GM12892 (cell line): ENCODE measurements at places on chromosomes 4 and X.

GRCh38 chr4:123110685-123111084 is 188.3 kb upstream of the NUDT6 start:
- no peak for DNase-seq

GRCh38 chr4:73189274-73189810 is 69.3 kb downstream of the ANKRD17 start:
- no peak for DNase-seq

DNA sequence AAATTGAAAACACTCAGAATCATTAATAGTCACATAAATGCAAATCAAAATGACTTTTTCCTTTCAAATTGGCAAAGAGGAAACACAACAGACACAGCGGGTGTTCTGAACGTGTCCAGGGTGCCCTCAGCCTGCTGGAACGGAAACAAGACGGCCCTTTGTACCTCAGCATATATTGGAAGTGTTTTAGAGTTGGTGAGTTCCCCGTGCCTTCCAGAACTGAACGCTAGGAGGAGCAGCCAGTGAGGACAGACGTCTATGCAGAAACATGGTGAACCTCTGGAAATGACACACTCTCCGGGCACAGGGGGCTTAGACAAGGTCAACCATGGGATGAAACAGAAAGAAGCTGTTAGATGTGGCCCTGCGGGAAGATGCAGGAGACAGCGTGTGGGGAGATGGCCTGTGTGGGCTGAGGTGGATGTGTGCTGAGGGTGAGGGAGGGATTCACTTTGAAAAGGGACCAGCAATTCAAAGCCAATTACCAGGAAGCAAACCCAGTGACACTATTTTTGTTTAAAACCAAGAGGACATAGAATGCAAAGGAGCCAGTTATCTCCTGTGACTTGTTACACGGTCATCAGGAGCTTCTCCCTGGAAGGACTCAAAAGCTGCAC is 40.4 kb downstream of the RNF212 start:
- DNase-seq: no peak

DNA sequence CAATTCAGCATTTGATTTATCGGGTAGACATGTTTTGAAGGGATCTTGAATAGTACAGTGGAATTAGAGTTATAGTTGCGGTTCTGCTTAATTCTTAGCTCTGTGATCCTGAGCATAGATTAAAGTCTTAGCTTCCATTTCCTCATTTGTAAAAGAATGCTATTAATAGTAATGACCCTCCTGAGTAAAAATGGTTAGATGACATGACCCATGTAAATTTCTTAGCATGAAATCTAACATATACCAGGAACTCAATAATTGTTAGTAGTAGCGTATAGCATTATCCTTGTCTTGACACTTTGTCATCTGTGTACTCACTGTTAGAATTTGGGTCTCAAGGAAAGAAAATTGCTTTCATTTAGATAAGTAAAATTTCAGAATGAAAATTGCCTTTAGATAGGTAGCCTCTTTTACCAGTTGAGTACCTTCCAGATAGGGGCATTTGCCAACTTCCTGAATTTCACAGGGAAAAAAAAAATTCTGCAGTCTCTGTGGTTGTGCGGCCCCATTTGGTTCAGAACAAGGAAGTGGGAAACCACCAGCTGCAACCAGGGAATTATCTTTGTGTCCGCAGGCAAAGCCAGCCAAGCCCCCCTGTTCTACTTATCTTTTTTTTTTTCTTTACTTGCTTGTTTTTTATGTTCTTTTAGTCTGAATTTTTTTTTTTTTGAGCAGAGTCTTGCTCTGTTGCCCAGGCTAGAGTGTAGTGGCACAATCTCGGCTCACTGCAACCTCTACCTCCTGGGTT is 86.9 kb downstream of the TMEM164 start:
- no peak for DNase-seq

DNA sequence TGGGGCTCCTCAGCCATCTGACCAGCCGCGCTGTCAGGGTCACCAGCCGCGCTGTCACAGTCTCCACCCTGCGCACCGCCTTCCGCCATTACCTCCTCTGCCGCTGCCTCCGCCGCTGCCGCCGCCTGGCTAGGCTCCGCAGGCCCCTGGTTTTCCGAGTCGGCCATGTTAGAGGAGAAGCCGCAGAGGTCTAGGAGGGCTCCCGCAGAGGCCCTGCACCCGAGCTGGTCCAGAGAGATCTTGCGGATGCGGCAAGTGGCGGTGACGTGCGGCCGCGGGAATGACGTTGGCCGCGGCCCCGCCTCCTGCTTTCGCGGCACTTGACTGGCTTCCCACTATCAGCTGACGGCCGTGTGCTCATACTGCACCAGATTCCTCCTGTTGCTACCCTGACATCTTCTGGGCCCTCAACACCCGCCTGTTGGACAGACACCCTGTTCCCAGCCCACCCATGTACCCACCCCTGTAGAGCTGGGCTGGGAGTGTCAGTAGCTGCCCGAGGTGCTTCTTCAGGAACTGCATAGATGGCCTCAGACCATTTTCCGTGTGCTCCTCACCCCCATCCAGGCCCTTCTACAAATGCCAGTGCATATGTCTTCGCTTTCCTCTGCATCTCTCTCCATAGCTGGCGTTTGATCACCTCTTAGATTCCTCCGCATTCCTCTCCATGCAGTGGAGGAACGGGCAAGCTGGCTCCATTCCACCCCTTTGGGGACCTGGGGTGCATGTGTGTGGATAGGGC is at the start of gene NAP1L5:
NAP1L5 (minus strand) TSS at position 242 of the 742 bp plus-strand sequence; CDS start at position 167, 75 bp downstream.
- peak; percentile 29 for DNase-seq

GRCh38 chr4:173666-174314 is 49.5 kb downstream of the ZNF718 start:
- DNase-seq: no peak

- DNase-seq: no peak
These were observed 30.1 kb downstream of the GUCY1A1 start for GRCh38 chr4:155696726-155697125.

- DNase-seq: no peak
These were observed 117.7 kb downstream of the SMIM20 start for GRCh38 chr4:26031704-26032103.

DNA sequence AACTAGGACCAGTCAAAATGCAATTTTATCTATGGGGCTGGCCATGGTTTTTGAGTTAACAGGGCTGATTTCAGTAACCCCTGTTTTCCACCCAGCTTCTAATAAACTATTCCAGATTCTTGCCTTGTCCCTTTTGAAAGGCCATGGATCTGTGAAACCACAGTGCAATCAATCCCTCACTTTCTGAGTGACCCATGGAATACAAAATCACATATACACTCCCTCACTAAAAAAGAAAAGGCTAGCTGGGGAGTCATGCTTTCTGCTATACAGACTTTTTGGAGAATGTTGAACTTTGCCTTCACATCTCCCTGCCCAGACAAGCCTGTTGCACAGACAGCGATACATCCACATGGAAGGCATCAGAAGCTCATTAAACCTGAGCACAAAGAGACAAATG is 47.9 kb downstream of the MAD2L1 start:
- no peak for DNase-seq

- DNase-seq: no peak
These were observed 161.4 kb upstream of the FAM9B start for GRCh38 chrX:9195199-9195880.

GRCh38 chr4:75370576-75370975 is 143.6 kb downstream of the RCHY1 start:
- no peak for DNase-seq

GRCh38 chr4:74338792-74339333 is 26.1 kb upstream of the EREG start:
- DNase-seq: no peak

GRCh38 chrX:33062041-33062440 is 149.3 kb downstream of the DMD start:
- no peak for DNase-seq

DNA sequence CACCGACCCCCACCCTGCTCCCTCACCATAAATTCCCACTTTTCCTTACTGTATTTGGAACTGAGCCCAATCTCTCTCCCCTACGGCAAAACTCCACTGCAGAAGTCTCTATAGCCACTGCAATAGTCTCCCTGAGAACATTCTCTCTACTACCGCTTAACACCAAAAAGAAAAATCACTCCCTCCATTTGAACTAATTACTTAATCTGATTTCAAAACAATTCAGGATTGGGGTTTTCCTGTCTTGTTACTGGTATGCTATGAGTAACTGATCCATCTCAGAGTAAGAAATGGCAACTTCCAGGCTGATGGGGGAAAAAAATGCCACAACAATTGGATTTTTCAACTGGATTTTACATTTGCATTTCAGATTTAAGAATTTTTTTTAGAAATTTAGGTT is 5.8 kb downstream of the PAPSS1 start:
- no peak for DNase-seq

- no peak for DNase-seq
These were observed 34.0 kb upstream of the AMOT start for GRCh38 chrX:112874614-112875013.

- no peak for DNase-seq
These were observed 82.8 kb upstream of the SLC4A4 start for GRCh38 chr4:71255976-71256375.
